RWPE1 (cell line): ENCODE measurements at places on chromosomes 1 and 21.

- DNase-seq, result no peak
Observed at GRCh38 chr1:89535537-89535936, 10.9 kb downstream of the LRRC8B start.

- peak; percentile 93 for DNase-seq
Observed at GRCh38 chr1:203504400-203505250, 10.7 kb downstream of the OPTC start.

DNA sequence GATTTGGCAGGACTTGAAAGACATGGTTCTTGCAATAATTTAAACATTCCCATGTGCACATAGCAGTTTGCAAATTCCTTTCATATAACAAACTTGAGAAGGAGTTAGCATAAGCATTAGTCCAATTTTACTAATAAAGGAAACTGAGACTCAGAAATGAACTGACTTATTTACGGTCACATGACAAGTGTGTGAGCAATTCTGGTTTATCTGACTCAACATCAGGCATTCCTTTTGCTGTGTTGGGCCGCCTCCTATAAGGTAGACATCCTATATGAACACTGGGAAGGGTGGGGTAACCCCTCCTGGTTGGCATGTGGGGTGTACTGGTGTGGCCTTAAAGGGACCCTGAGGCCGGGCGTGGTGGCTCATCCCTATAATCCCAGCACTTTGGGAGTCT, 8.5 kb upstream of the CPT2 start:
- peak; percentile 47 for DNase-seq

GRCh38 chr1:231750818-231751362, 124.3 kb downstream of the DISC1 start:
- DNase-seq, result no peak

DNA sequence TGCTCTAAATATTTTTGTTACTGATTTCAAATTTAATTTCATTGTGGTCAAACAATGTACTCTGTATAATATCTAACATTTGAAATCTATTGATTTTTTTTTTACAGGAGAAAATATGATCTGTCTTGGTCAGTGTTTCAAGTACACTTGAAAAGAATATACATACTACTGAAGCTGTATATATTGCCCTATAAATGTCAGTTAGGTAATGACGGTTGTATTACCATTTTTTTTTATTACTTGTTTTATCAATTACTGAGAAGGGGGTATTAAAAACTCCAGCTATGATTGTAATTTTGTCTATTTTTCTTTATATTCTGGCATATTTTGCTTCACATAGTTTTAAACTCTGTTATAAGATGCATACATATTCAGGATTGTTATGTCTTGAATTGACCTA, 59.7 kb upstream of the CACHD1 start:
- no peak for DNase-seq

DNA sequence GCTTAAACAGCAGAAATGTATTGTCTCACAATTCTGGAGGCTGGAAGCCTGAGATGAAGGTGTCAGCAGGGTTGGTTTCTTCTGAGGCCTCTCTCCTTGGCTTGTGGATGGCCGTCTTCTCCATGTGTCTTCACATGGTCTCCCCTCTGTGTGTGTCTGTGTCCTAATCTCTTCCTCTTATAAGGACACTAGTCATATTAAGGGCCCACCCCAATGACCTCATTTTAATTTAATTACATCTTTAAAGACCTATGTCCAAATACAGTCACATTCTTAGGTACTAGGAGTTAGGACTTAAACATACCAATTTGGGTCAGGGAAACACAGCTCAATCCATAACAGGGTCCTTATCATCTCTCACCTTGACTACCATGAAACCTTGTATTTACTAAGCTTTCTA, 14.8 kb upstream of the OLIG2 start:
- DNase-seq, result no peak

DNA sequence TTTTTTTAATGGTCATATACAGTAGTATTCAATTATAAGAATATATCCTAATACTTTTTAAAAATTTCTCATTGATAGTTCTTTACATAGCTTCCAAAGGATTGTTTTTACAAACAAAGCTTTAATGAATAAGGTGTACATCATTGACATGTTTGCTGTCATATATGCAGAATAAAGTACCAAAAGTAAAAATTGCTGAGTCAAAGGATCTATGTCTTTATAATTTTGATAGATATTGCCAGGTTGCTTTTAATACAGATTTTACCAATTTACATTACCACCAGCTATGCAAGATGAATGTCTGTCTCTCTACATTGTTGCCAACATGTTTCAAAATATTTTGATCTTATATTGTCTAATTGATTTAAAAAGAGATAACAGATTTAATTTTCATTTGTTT, 173.9 kb upstream of the FAM78B start:
- DNase-seq, result no peak

GRCh38 chr1:29519788-29520110, 283.4 kb downstream of the PTPRU start:
- no peak for DNase-seq

- no peak for DNase-seq
Observed at GRCh38 chr1:199173356-199173755, 534.5 kb downstream of the PTPRC start.

- no peak for DNase-seq
Observed at GRCh38 chr1:178660461-178660860, 64.6 kb upstream of the RALGPS2 start.

DNA sequence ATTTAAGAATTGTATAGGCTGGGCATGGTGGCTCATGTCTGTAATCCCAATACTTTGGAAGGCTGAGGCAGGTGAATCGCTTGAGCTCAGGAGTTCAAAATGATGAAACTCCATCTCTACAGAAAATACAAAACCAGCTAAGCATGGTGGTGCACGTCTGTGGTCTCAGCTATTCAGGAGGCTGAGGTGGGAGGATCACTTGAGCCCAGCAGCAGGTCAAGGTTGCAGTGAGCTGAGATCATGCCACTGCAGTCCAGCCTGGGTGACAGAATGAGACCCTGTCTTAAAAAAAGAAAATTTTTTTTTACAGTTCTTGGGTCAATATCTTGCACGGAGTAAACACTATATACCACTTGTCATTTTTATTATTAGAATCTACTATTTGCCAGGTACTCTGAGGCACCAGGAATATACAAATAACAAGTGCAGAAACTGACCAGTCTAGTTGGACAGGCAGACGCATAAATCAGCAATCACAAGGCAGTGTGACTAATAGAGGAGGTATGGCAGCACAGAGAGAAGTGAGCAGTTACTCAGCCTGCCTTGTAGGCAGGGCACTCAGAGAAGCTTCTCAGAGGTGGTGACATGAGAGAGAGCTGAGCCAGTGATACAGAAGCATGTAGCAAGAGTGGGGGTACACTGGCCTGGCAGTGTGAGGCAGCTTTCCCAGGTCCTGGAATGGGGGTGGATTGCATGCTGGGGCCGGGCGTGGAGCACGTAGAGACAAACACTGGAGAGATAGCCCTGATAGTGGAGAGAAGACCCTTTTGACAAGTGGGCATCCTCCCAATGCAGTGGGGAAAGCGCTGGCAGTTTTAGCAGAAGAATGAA, 8.0 kb downstream of the PHLDA3 start:
- DNase-seq, result peak; percentile 93

- no peak for DNase-seq
Observed at GRCh38 chr1:226021401-226021800, 22.3 kb upstream of the SDE2 start.

GRCh38 chr1:203480525-203481084, 5.0 kb downstream of the PRELP start:
- DNase-seq, result peak; percentile 99

- DNase-seq, result peak; percentile 17
Observed at GRCh38 chr1:96236156-96236739, 485.3 kb upstream of the PTBP2 start.

DNA sequence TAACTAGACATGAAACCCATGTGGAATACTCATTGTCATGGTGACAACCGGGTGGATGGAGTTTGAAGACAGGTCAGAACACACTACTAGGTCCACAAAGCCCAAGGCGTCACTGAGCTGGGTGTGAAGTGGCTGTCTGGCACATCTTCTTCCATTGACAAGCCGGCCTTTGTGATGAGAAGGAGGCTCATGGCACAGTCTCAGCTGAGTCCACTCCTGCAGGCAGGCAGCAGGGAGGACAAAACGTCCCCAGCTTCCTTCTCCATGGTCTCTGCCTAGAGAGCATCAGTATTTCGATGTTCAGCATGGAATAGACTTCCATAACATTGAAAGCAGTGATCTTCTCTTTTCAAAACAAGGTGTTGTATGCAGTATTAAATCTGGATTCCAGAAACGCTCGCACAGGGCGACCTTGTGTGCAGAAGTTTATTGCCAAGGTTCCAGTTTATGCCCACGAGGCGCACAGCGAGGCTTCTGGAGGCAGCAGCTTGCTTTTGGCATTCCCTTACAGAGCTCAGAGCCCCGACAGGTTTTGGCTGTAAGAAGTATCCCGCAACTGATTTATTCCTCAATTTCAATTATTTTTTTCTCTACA, 104.2 kb downstream of the SIM2 start:
- DNase-seq, result no peak

DNA sequence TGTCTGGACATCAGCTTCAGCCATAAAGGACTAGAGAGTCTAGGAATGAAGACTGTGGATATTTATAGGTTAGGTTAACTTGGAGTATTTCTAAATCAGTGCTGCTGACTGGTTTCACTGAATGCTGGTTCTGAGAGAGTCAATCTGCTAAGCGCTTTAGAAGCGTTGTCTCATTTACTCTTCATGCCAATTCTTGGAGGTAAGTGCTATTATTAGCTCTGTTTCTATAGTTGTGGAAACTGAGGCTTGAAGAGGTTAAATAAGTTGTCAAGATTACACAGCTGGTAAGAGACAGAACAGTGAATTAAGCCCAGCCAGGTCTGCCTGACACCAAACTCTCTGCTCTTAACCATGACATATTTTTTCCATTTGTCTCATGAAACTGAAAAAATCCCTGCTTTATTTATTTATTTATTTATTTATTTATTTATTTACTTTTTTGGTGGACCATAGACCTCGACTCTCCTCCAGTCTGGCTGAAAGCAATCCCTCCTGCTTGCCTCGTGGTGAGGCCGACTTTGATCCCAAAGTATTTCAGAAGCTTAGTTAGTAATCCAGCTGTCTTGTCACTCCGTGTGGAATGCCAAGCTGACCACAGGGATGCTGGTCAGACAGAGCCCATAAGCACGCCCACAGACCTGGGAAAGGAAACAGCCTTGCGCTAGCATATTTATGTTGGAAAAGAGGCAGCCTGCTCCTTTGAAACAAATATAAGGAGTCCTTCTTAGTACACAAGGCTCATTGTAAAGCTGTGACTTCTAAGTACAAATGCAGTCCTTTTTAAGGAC, 16.9 kb downstream of the NTMT2 start:
- no peak for DNase-seq

GRCh38 chr1:2981388-2981787, 39.9 kb upstream of the ACTRT2 start:
- DNase-seq, result no peak

- no peak for DNase-seq
Observed at GRCh38 chr1:213060836-213061235, 9.8 kb downstream of the RPS6KC1 start.

DNA sequence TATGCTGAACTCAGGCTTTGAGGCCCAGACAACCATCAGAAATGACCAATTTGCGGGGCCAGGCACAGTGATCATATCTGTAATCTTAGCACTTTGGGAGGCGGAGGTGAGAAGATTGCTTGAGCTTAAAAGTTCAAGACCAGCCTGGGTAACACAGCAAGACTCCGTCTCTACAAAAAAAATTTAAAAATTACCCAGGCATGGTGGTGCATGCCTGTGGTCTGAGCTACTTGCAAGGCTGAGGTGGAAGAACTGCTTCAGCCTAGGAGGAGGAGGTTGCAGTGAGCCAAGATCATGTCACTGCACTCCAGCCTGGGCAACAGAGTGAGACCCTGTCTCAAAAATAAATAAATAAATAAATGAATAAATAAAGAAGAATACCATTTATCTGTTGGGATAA, 156.5 kb downstream of the EIF4G3 start:
- DNase-seq, result no peak
